ENCODE measurements at places on chromosomes 7 and 10. TPM values are rescaled to one million over a fixed set of nuclear protein-coding genes. Genes with fewer than 3 reads are reported as not detected.

Gene LRRN3
- total RNA-seq = not detected

Gene LRGUK
- total RNA-seq = 0.32 TPM

Gene TMEM178B
- 4.0 TPM for total RNA-seq

Gene ASIC3
- 0.52 TPM for total RNA-seq

Gene ARMC3
- total RNA-seq = not detected

Gene GPRIN2
- 4.5 TPM for total RNA-seq

Gene RADIL
- total RNA-seq = 0.20 TPM

Gene OPALIN
- not detected for total RNA-seq

Gene MKX
- total RNA-seq = 1.4 TPM

Gene ATG9B
- 16.7 TPM for total RNA-seq

Gene PROSER2
- 10.1 TPM for total RNA-seq

Gene SPAG6
- not detected for total RNA-seq

Gene RBP3
- total RNA-seq = not detected

Gene HSPA14
- total RNA-seq = 10.7 TPM

Gene CUX1
- 53.3 TPM for total RNA-seq

Gene SLC26A3
- 0.44 TPM for total RNA-seq

Gene C1QL3
- not detected for total RNA-seq

Gene CFAP43
- not detected for total RNA-seq

Gene ABCF2
- 25.7 TPM for total RNA-seq

Gene GUSB
- total RNA-seq = 27.8 TPM

Gene FAM171A1
- 6.0 TPM for total RNA-seq

Gene OTUD1
- 4.6 TPM for total RNA-seq

Gene APBB1IP
- total RNA-seq = 1.4 TPM
